ENCODE measurements at places on chromosomes 5 and 9.

DNA sequence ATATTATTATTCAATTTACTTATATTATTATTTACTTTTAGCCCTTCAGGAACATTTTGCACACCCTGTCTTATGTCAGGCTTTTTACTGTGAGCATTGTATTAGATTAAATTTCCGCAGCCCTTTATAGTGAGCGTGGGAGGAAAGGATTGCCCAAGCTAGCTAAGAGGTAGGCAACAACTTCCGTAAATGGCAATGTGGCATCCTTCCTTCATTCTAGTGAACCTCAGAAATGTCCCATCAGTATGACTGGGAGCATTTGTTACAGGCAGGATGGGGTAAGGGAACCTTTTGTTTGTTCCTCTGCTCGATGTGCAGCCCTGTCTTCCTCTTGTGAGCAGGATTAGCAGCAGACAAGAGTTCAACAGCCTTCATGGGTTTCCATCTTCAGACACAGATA is 6.2 kb upstream of the CD180 start:
- DNase-seq = no peak

DNA sequence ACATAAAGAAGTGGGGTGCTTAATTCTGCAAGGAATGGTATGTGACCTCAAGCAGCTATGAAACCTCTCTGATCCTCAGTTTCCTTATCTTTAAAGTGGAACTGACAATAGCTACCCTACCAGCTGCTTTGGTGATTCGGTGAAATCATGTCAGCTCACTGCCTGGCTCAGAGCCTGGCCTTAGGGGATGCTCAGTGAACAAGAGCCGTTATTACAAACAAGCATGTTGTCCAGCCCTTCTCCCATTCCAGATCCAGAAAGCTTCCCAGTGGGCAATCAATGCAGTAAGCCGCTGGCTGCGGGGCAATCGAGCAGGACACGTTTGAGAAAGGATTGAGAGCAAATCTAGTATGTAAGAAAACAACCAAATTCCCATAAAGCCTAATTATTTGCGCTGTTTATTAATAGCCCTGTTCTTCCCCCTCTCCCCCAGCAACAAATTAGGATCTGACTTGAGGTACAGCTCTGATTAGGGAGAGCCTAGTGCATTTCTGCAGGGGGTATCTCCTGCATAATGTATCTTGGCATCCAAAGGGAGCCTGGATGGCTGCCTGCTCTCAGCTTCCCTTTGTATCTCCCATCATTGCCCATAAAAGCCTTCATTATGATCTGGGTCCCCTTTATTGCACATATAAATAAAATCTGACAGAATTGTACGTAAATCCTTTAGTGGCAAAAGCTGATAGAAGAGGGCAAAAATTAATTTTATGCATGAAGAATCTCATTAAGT is 371.4 kb downstream of the TMEM232 start:
- no peak for DNase-seq

DNA sequence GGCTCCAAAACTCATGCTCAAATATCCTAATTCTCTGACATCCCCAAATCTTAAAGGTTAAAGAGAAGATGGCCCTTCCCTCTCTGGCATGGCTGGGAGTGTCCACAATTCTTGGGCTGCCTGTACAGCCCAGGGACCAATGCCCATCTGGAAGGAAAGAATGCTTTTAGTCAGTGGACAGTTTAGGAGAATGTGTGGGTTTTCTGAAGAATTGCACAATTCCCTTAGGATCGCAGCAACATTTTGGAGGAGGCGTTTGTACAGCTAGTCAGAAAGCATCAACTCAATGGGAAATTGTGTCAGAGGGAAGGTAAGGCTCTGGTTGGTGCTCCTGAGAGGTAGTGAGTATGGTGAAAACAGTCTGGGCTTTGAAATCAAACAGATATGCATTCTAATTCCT is 15.0 kb downstream of the FAM193B start:
- no peak for DNase-seq

DNA sequence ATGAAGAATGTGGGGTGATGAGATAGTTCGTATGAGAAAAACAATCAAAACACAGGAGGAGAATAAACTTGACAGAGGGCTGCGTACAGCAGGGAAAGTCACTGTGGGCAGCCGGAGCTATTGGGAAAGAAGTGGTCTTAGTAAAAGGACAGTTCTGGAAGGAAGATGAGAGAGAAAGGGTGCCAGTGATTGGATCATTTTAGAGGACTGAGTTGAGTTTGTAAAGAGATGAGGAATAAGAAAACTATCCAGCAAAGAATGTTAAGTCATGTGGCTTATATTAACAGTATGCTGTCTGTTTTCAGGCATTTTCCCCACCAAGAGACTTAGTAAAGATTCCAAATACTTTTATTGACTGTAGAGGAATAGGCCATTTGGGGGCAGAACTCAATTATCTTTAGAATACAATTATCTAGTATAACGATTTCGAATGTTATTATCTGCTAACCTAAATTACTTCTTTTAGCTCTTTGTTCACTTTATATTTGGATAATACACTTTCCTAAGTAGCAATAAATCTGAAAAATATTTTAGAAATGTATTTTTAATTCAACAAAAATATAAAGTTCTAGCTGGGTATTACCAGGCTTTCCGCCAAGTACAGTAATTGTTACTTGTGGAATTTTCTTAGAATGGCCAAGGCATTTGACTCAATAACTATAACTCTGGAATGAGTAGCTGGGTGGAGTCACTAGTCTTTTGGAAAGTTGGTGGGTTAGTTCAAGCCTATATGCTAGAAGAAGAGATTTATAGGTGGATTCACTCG is 15.5 kb upstream of the LOX start:
- DNase-seq = no peak

DNA sequence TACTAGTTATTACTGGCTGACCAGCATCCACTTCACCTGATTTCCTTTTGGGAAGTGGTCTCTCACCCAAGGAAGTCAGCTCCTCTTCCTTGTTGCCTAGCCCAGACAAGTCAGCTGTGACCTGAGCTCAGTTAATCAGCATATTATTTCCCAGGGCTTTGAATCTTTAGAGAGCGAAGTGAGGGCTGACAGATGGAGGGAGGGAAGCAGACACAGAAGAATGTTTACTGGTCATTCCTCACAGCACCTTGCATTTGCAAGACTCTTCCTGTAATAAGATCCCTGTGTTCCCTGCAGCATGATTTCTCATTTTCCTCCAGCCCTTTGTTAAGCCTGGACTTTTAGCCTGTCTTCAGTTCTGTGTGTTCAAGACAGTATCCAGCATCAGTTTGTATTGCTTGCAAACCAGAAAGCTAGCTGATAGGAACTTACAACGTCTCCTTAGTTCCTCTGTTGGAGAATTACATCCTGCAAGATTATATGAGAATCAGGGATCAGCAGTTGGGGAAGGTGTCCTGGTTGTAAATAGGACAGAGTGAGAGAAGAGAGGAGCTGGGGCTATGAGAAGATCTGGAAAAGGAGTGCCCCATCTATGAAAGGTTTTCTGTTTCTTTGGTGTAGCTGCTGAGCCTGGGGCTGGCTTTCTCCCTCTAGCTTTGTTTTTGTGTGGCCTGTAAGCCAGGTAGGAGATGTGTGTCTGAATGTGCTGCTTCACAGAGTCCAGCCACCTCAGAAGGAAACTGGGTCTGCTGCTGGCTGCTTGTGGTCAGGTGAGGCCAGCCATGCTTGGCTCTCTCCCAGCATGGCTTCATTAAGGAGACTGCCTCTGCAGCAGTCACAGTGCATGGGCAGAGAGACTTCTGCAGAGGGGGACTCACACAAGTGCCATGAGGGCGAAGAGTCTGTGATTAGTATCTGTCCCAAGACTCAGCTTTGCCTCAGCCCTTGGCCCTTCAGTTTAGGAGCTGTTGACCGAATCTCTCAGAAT is 50.3 kb downstream of the MAN2A1 start:
- peak; percentile 67 for DNase-seq

DNA sequence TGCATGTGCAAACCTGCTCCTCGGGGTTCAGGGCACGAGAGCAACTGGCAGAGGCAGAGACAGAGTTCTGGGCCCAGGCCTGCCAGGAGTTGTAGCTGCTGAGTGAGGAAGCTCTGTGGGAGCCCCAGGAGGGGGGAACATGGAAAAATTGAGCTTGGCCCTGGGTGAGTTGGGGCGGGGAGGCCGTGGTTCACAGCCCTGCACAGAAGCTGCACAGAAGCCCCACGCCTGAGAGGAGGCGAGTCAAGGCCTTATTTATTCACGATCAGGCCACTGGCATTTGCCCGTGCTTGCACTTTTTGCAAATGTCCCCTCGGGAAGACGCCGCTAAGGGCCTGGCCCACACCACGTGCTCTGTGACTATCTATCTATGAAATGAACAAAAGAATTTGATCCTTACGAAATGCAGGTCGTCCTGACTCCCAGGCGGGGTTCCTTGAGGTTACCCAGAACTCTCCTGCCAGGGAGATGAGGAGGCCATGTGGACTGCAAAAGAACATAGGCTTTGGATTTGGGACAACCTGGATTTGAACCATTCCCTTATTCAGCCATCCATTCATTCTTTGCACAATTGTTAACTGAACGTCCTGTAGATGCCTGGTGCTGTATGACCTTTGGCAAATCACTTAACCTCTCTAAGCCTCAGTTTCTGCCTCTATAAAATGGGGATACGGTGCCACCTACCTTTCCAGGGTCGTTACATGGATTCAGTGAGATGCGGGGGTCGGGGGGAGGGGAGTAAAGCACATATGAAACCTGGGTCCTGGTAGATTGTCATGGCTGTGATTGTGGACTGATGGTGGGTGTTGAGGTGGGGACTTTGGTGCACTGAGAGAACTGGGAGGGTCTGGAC is 17.9 kb downstream of the COL27A1 start:
- peak; percentile 59 for DNase-seq

- DNase-seq = peak; percentile 81
Observed at GRCh38 chr5:106094204-106094607, 1576.5 kb downstream of the EFNA5 start.

DNA sequence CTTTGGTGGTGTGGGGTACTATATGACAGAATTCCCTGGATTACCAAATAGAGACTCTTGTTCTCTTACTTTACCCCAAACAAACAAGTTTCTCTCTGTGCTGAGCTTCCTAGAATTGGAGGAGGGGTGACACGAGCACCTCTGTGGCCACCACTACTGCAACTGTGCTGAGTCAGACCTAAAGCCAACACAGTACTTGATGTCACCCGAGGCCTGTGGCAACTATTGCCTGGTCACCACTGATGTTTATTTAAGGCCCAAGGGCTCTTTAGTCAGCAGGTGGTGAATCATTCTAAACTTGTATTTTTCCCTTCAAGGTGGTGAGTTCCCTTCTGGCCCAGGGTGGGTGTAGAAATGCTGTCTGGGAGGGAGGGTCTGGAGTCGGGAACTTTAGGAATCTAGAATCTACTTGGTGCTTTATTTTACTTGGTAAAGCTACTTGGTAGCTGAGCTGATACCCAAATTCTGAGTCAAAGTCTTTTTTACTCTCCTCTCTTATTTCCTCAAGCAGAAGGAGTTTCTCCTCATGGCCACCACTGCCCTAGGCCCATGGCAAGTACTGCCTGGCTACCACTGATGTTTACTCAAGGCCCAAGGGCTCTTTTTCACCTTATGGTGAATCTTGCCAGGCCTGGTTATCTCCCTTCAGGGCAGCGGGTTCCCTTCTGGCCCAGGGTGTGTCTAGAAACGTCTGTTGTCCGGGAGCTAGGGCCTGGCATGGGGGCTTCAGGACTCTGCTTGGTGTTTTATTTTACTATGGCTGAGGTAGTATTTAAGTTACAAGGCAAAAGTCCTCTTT is 9.8 kb downstream of the LURAP1L start:
- peak; percentile 94 for DNase-seq

DNA sequence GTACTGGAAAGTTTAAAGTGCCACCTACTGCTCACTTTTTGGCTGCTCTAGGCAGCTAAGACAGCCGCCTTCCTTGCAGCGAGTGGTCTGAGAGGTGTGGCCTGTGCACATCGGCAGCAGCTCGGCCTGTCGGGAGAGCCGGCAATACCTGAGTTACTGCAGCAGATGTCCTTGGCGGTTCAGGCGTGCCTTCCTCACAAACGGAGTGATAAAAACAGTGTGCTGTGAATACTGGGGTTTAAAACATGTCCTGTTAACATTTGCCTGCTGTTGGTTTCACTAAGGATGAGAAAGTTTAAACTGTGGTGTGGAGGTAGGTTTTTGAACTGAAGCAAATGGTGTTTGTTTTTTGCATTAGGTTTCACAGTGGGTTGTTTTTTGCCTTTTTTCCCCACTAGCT is 12.9 kb downstream of the TRAF2 start:
- no peak for DNase-seq

DNA sequence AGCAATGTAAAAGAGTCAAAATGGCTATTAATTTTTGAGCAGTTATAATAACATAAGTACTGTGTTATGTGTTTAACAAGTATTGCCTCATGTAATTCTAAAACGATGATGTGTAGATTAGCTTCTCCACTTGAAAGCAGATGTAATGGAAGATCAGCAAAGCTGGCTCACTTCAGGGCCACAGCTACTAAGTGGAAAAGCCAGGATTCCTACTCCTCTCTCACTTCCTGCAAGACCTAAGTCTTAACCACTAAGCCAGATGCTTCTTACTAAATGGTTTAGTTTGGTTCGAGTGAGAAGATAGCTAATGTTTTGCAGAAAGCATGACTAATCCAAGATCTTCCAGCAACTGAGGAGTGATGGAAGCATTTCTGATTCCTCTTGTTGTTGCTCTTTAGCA is 15.7 kb upstream of the TNC start:
- no peak for DNase-seq

- DNase-seq = peak; percentile 42
Observed at GRCh38 chr5:93072831-93073459, 508.1 kb downstream of the NR2F1-AS1 start.

DNA sequence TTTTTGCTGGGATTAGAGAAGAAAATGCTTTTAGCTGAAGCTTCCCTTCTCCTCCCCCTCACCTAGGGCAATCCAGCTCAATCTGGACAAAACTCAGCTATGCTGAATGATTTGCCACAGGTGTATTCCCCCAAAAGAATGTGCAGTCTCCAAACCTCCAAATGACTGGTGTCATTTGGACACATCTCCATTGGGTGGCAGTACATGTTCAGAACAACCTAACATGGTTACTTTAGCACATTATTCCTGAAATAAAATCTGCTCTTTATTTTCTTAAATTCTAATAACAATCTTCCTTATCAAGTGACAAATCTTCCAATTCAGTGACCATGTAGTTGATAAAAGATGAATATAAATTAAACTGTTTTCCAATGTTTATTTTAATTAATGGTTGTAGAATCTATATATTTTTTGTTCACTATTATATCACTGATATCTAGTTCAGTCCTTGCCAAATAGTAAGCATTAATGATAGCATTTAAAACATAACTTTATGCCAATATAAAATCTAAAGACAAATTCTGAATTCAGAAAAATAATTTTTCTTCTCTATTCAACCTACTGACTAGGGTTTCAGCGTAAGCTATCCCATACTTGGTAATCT is 61.3 kb upstream of the MOCS2 start:
- peak; percentile 64 for DNase-seq

DNA sequence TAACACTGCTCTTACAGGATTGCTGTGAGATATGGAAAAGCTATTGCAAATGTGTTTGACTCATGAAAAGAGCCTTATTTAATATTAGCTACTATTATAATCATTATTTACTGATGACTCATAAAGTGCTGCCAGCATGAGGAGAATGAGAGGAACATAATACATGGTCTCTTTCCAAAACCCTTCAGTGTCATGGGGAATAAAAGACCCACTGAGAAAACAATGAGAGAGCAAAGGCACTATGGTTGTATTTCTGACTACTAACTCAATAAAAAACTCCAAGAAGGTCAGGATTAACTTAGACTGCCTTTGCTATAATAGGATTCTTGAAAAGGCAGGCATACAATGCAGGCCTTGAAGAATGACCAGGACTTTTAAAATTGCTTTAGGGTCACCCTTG is 633.5 kb downstream of the DTWD2 start:
- no peak for DNase-seq

All from foreskin keratinocyte (primary cell).